ENCODE measurements at places on chromosomes 1 and 21. TPM values are rescaled to one million over a fixed set of nuclear protein-coding genes. Genes with fewer than 3 reads are reported as not detected.

The RGSL1 gene
- total RNA-seq = not detected

The CFHR1 gene
- not detected for total RNA-seq

The AVPR1B gene
- total RNA-seq = 0.18 TPM

The RBP7 gene
- total RNA-seq = 0.98 TPM

The AMY1C gene
- total RNA-seq = 0.16 TPM

The NUP210L gene
- not detected for total RNA-seq

GRCh38 chr1:233020426-233020825 is 70.0 kb downstream of the NTPCR start:
- no peak overlapping the region for H3K4me3 ChIP-seq
- H3K27me3 ChIP-seq = no peaks in the 10 kb centered on the region
- DNase-seq = no peak
- no peaks in the 10 kb centered on the region for H3K36me3 ChIP-seq
- peaks cover 10% of the 10 kb centered on the region for H3K4me1 ChIP-seq

GRCh38 chr1:228353601-228354371 is 52.8 kb downstream of the TRIM11 start:
- no peaks in the 10 kb centered on the region for H3K36me3 ChIP-seq
- no peak overlapping the region for H3K27ac ChIP-seq
- no peaks in the 10 kb centered on the region for H3K27me3 ChIP-seq

DNA sequence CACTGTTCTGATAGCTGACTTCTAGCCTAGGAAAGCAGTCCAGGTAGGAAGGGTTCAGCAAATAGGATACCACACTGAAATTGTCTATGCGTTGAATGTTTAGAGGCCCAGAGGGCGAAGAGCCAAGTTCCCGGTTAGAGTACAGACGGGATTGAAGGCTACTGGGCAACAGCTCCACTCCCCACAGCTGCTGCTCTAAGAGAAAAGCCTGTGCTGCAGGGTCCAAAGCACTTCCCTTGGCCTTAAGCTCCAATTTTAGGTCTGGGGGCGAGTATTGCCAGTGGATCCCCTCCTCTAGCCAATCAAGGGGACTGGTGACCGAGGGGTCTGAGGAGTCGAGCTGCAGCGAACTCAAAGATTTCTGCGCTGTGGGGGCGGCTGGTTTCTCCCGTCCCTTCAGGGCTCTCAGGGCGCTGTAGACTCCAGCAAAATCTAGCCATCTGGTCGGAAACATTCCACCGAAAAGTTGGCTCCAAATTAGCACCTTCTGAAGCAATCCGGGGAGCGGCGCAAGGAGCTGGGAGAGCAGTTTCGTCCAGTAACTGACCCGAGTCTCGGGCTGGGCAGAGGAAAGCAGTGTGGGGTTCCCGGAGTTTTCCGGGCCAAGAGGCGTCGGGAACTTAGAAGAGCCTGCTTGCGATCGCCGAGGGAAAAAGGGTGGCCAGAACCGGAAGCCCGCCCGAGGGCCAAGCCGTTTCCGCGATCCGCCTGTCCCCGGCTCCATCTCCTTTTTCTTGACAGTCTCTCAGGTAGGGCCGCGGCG is 748 bp downstream of the PPP1R15B start:
- DNase-seq = no peak
- peak overlapping the region; percentile 91 for H3K4me3 ChIP-seq
- H3K27ac ChIP-seq = peak overlapping the region; percentile 97
- no peaks in the 10 kb centered on the region for H3K36me3 ChIP-seq

DNA sequence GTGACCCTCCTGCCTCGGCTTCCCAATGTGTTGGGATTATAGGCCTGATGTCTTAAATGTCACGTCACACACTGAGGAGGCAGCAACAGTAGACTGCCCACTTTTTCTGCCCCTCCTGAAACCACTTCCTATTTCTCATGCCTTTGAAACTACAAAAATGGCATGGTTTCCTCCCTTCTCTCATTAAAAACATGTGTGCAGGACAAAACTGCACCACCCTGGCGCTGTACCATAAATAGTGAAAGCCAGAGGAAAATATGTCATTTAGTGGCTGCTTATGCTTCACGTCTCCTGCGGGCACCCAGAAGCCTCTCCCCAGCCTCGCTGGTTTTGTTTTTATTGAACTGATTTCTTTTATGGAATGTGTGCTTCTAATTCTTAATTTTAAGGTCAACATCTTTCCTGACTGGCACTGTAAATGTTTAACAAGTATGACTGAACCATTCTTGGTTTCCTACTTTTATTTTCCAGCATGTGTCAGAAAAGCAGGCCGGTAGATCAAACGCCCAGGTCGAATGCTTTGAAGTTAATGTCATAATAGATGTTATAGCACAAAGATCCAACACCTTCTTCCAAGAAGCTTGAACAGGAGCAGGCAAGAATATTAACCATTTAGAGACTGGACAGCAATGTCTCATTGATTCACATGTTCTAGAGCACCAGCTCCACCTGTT is 59.6 kb upstream of the C1orf87 start:
- DNase-seq = no peak

- H3K36me3 ChIP-seq = no peaks in the 10 kb centered on the region
- H3K4me1 ChIP-seq = no peaks in the 10 kb centered on the region
- no peaks in the 10 kb centered on the region for H3K27me3 ChIP-seq
- DNase-seq = no peak
- no peak overlapping the region for H3K27ac ChIP-seq
- no peak overlapping the region for H3K4me3 ChIP-seq
Observed at GRCh38 chr1:105100102-105100501, 1350.4 kb downstream of the AMY1C start.

DNA sequence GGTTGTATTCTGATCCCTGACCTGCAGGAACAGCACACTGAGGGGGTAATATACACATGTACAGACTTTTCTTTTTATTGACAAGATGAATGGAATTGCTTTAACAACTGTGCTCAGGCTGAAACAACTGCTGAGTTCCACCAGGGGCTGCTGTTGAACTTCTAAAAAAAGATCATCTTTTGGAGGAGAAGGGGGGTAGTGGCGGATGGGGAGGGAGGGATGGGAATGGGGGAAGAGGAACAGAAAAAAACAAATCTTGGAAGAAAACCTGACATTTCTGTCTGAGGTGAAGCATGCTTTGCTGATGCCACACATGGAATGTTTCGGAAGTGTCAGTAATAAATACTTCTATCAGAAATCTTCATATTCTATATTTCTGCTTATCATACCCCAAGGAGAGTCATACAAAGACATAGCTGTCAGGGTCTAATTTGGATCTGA is 75.0 kb downstream of the RWDD3 start:
- no peaks in the 10 kb centered on the region for H3K27me3 ChIP-seq
- no peaks in the 10 kb centered on the region for H3K36me3 ChIP-seq
- no peak for DNase-seq
- no peaks in the 10 kb centered on the region for H3K4me1 ChIP-seq

DNA sequence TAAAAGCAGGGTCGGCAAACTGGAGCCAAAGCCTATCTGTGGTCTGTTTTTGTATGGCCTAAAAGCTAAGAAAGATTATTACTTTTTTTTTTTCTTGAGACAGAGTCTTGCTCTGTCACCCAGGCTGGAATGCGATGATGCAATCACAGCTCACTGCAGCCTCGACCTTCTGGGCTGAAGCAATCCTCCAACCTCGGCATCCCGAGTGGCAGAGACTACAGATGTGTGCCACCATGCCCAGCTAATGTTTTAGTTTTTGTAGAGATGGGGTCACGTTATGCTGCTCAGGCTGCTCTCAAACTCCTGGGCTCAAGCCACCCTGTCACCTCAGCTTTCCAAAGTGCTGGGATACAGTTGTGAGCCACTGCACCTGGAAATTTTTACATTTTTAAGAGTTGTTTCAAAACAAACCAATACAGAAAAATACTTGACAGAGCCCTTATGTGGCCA is 6.5 kb upstream of the GLRX2 start:
- H3K4me3 ChIP-seq = no peak overlapping the region
- H3K4me1 ChIP-seq = no peaks in the 10 kb centered on the region
- no peaks in the 10 kb centered on the region for H3K36me3 ChIP-seq
- no peaks in the 10 kb centered on the region for H3K27me3 ChIP-seq
- DNase-seq = no peak
- no peak overlapping the region for H3K27ac ChIP-seq

GRCh38 chr1:117579221-117579906 is 26.5 kb upstream of the TENT5C start:
- DNase-seq = no peak
- no peaks in the 10 kb centered on the region for H3K36me3 ChIP-seq
- H3K27me3 ChIP-seq = no peaks in the 10 kb centered on the region
- no peak overlapping the region for H3K27ac ChIP-seq
- H3K4me1 ChIP-seq = peaks cover 7% of the 10 kb centered on the region

DNA sequence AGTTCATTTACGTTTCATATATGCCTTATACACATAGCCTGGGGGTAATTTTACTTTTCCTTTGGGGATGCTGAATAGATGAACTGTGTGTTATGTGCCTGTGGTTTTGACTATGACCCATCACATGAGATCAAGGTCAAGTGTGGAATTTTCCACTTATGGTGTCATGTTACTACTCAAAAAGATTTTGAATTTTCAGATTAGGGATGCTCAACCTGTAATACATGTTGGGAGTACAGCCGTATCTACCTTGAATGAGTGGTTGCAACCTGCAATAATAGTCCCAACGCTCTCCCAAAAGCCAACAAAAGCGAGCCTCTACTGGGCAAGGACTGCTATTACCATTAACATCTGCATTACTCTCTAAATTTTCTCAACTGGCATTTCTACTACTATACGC is 68.5 kb upstream of the SDC3 start:
- peak overlapping the region; percentile 61 for H3K27ac ChIP-seq
- H3K4me1 ChIP-seq = peaks cover 26% of the 10 kb centered on the region
- H3K27me3 ChIP-seq = no peaks in the 10 kb centered on the region
- peaks cover 18% of the 10 kb centered on the region for H3K36me3 ChIP-seq
- no peak for DNase-seq
- no peak overlapping the region for H3K4me3 ChIP-seq

DNA sequence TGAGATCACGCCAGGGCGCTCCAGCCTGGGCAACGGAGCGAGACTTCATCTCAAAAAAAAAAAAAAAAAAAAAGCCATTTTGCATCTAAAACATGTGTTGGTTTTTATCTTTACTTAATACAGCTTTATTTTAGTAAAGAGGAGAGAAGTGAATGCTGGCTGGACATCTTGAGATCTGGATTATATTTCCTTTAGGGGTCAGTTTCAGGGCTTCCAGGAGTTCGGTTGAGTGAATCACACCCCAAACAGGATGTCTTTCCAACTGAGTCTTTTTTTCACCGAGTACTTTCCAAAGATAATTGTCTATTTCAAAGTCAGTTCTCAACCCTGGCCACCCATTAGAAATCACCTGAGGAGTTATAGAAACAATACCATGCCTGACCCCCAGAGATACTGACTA is 16.6 kb upstream of the IPP start:
- H3K4me1 ChIP-seq = no peaks in the 10 kb centered on the region
- no peak for DNase-seq
- no peaks in the 10 kb centered on the region for H3K36me3 ChIP-seq
- H3K27ac ChIP-seq = no peak overlapping the region
- H3K4me3 ChIP-seq = no peak overlapping the region

GRCh38 chr21:34745557-34746255 is 76.9 kb downstream of the CLIC6 start:
- H3K27ac ChIP-seq = no peak overlapping the region
- H3K36me3 ChIP-seq = no peaks in the 10 kb centered on the region
- H3K27me3 ChIP-seq = no peaks in the 10 kb centered on the region
- peak overlapping the region; percentile 19 for H3K4me3 ChIP-seq

- H3K27me3 ChIP-seq = no peaks in the 10 kb centered on the region
- no peak for DNase-seq
- peaks cover 16% of the 10 kb centered on the region for H3K4me1 ChIP-seq
- H3K4me3 ChIP-seq = no peak overlapping the region
- H3K36me3 ChIP-seq = no peaks in the 10 kb centered on the region
Observed at GRCh38 chr1:59199719-59200376, 97.0 kb upstream of the FGGY start.

DNA sequence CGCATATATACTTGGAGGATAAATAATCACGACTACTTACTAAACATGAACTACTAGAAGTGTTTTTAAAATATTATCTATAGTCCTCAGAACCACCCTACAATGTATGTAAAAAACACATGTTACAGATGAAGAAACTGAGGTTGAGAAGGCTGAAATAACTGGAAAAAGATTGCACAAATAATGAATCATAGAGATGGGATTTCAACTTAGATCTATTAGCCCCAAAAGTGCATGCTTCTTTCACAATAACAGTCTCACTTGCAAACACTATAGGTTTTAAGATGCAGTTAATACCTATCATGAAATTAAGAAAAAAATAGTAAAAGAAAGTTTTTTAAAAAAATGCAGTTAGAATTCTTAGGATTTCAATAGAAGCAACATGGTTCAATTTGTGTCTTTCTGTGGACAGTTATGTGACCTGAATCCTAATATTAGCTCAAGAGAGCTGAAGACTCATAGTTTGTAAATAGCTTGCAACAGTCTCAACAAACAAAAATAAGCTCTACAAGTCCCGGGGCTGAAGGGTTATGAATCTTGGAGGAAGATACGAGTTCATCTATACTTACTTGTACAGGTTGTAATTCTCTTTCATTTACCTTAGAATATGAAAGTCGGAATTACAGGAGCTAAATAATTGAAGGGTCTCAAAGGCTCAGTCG is 58.6 kb upstream of the NTPCR start:
- no peaks in the 10 kb centered on the region for H3K4me1 ChIP-seq
- H3K36me3 ChIP-seq = no peaks in the 10 kb centered on the region
- H3K27me3 ChIP-seq = no peaks in the 10 kb centered on the region
- no peak for DNase-seq
- no peak overlapping the region for H3K27ac ChIP-seq

DNA sequence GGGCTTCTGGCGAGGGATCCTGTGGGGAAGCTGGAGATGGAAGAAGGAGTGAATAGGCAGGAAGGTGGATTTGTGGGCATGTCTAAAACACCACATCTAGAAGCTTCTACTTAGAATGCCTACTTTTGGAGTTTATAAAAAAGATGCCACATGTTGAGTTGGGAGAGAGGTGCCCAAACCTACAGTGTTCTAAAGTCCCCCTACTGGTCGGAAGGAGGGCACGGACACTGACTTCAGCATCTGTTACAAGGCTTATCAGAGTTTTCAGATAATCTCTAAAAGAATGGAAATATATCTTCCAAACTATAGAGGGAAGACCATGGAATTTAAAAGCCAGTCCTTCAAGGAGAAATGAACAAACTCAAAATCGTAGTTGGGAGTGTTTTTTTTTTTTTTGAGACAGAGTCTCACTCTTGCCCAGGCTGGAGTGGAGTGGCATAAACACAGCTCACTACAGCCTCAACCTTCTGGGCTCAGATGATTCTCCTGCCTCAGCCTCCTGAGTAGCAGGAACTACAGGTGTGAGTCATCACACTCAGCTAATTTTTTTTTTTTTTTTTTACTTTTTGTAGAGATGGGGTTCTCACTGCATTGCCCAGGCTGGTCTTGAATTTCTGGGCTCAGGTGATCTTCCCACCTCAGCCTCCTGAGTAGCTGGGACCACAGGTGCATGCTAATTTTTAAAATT is 14.8 kb downstream of the IBA57 start:
- H3K4me3 ChIP-seq = no peak overlapping the region
- no peaks in the 10 kb centered on the region for H3K4me1 ChIP-seq
- H3K27me3 ChIP-seq = no peaks in the 10 kb centered on the region
- H3K27ac ChIP-seq = no peak overlapping the region
- DNase-seq = no peak
- H3K36me3 ChIP-seq = no peaks in the 10 kb centered on the region

DNA sequence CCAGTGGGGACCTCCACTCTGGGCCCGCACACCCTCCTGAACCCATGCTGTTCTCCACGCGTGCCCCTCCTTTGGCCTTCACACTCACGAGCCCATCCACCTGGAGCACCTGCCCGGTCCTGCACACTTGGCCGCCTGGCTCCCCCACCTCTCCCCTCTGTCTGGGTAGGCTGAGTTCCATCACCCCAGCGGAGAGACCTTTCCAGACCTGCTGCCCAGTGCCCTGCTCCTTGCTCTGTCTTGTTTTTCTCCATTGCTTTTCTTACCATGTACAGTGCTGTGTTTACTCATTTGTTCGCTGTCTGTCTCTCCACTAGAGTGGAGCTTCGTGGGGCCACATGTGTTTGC is 351.0 kb upstream of the VAMP3 start:
- H3K4me1 ChIP-seq = no peaks in the 10 kb centered on the region
- H3K36me3 ChIP-seq = no peaks in the 10 kb centered on the region
- H3K27ac ChIP-seq = no peak overlapping the region

Data from pancreas (tissue), 10 donors.